ENCODE measurements at places on chromosomes 7 and 10. TPM values are rescaled to one million over a fixed set of nuclear protein-coding genes. Genes with fewer than 3 reads are reported as not detected.

DNA sequence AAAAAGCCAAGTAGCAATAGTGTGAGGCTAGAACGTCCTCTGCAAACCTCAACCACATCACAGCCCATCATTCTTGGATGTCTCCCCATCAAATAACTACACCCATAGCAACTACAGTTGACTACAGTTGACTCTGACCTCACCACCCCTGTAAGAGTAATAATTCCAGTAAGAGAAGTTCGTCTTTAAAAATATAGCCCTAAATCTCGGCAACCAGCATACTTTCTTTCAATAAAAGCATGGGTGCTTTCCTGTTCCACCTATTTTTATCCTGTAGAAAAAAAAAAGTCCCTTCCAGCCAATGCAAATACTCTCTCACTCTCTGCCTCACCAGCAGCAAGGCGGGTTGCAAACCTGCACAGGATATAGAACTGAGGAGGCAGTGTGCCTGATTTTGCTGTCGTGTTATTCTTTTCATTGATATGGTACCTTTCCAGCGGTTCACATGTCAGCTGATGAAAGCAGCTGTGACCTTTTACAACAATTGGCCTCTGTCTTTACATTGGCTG lies 187.5 kb upstream of the NFE2L3 start:
- no peaks in the 10 kb centered on the region for H3K27me3 ChIP-seq
- H3K4me3 ChIP-seq, result no peak overlapping the region
- H3K36me3 ChIP-seq, result no peaks in the 10 kb centered on the region
- H3K4me1 ChIP-seq, result no peaks in the 10 kb centered on the region
- no peak overlapping the region for H3K27ac ChIP-seq

- H3K36me3 ChIP-seq, result no peaks in the 10 kb centered on the region
- H3K4me3 ChIP-seq, result no peak overlapping the region
- H3K4me1 ChIP-seq, result peaks cover 8% of the 10 kb centered on the region
- H3K27ac ChIP-seq, result no peak overlapping the region
- peaks cover 1% of the 10 kb centered on the region for H3K27me3 ChIP-seq
Measured at GRCh38 chr10:61065051-61065450, 121.1 kb upstream of the RHOBTB1 start.

Gene NOLC1
- 71.1 TPM for total RNA-seq

- DNase-seq, result no peak
- no peak overlapping the region for H3K4me3 ChIP-seq
- no peaks in the 10 kb centered on the region for H3K27me3 ChIP-seq
- peaks cover 2% of the 10 kb centered on the region for H3K36me3 ChIP-seq
Measured at GRCh38 chr7:130160023-130160422, 45.2 kb downstream of the TMEM209 start.

DNA sequence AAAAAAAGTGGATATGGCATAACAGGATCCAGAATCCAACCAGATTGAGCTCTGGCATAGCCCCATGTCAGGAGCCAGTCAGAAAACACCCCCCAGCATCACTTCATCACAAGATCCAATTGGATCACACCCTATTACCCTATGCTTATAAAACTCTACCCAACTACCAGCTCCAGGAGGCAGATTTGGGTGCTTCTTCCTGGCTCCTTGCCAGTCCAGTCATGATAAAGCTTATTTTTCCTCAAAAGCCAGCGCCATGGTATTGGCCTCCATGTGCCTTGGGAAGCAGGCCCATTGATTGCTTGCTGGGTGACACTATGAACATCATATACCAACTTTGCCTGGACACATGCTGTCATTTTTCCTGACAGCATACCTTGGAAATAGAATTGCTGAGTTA lies 281.4 kb upstream of the MKLN1 start:
- no peaks in the 10 kb centered on the region for H3K27me3 ChIP-seq
- no peak for DNase-seq
- H3K27ac ChIP-seq, result no peak overlapping the region
- H3K4me3 ChIP-seq, result no peak overlapping the region
- peaks cover 35% of the 10 kb centered on the region for H3K36me3 ChIP-seq
- H3K4me1 ChIP-seq, result peaks cover 32% of the 10 kb centered on the region

DNA sequence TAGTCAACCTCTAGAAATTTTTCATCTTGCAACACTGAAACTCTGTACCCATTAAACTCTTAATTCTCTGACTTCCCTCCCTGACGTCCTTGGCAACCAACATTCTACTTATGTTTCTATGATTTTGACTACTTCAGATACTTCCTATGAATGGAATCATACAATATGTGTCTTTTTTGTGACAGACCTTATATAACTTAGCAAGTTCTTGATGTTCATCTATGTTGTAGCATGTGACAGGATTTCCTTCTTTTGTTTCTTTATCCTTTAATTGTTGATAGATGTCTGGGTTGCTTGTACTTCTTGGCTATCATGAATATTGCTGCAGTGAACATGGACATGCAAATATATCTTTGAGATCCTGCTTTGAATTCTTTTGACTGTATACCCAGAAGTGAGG lies 240.8 kb downstream of the ADK start:
- no peaks in the 10 kb centered on the region for H3K36me3 ChIP-seq
- no peak overlapping the region for H3K4me3 ChIP-seq
- H3K4me1 ChIP-seq, result no peaks in the 10 kb centered on the region
- no peaks in the 10 kb centered on the region for H3K27me3 ChIP-seq

DNA sequence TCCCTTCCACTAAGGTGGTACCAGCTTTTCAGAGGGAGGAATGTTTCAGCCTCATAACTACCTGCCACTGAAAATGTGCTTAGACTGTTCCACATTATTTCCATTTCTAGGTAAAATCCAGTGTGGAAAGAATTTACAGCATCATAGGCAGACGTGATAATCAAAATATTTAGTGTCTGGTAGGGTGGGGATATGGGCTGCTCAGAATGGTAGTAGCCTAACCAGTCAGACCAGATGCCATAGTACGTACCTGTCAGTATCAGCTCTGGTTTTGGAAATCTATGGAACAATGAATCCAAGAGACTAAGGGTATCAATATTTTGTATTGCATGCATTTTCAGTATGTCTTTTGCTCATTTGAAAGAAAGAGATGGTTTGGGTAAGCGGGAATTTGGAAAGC lies 76.8 kb upstream of the APBB1IP start:
- H3K27me3 ChIP-seq, result no peaks in the 10 kb centered on the region
- H3K4me3 ChIP-seq, result no peak overlapping the region
- H3K27ac ChIP-seq, result no peak overlapping the region
- DNase-seq, result no peak
- no peaks in the 10 kb centered on the region for H3K4me1 ChIP-seq
- H3K36me3 ChIP-seq, result no peaks in the 10 kb centered on the region

DNA sequence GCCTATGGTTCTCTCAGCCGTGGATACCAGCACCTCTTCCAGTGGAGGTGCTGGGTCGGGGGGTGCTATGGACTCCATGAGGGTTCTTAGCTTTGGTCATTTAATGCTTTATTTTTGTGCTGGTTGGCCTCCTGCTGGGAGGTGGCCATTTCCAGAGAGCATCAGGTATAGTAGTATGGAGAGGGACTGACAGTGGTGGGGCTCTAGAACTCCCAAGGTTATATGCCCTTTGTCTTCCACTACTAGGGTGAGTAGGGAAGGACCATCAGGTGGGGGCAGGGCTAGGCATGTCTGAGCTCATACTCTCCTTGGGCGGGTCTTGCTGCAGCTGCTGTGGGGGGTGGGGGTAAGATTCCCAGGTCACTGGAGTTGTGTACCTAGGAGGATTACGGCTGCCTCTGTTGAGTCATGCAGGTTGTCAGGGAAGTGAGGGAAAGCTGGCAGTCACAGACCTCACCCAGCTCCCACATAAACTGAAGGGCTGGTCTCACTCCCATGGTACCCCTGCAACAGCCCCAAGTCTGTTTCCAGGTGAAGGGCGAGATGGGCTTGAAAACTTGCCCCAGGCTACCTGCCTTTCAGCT lies 763.2 kb upstream of the LRRTM3 start:
- no peaks in the 10 kb centered on the region for H3K4me1 ChIP-seq
- no peaks in the 10 kb centered on the region for H3K36me3 ChIP-seq
- H3K27ac ChIP-seq, result no peak overlapping the region
- H3K4me3 ChIP-seq, result no peak overlapping the region
- DNase-seq, result no peak

Gene MYL7
- total RNA-seq, result not detected

Gene CYP2E1
- total RNA-seq, result 2.0 TPM

- no peak overlapping the region for H3K27ac ChIP-seq
- no peaks in the 10 kb centered on the region for H3K4me1 ChIP-seq
- DNase-seq, result no peak
- no peaks in the 10 kb centered on the region for H3K27me3 ChIP-seq
Measured at GRCh38 chr10:130024779-130025325, 60.8 kb upstream of the EBF3 start.

Gene TFR2
- total RNA-seq, result not detected

Gene FAM107B
- 3.1 TPM for total RNA-seq

DNA sequence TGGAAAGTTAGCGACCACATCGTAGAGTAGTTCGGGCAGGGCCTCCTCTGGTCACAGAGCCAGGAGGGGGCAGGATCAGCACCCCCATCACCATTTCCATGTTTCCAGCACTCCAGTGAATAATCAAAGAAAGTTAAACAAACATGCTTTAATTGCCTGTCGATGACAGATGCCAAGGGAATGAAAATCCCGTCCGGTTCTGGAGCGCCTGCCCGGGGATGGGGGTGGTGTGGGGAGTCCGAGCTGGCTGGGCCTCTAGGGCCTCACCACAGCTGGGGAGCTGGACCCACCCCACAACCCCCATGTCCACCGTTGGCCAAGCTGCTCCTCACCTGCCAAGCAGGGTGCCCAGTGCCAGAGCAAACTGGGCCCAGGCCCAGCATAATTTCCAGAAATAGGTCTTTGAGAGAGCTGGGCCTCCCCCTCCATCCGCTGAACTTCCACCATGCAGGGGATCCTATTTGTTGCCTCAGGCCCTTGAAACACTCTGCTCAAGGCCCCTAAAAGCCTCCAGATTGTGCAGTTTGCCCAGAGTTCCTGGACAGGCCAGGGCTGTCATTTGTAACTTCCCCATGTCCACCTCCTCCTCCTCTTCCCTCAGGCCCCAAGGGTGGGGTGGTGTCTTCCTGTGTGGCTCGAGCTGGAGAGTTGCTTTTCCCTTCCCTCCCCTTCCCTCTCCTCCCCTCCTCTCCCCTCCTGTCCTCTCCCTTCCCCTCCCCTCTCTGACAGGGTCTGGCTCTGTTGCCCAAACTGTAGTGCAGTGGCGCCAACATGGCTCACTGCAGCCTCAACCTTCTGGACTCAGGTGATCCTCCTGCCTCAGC lies 101.0 kb downstream of the MYL10 start:
- H3K4me1 ChIP-seq, result no peaks in the 10 kb centered on the region
- no peak overlapping the region for H3K4me3 ChIP-seq
- no peak for DNase-seq

DNA sequence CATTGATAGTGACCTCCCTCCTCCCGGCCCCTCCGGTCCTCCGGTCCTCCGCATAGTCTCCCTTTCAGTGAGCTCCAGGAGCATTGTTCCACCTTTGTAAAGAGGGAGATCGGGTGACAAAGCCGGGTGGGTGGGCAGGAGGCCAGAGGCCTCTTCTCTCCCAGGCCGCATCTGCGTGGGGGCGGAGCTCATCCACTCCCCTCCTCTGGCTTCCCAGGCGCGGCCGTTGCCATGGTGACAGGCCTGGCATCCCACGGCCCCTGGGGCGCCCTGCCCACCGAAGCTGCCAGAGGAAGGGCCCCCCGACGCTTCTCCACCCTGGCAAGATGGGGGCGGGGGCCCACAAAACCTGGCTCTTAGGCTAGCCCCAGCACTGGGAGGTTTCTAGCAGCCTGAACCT lies 4.4 kb upstream of the FZD9 start:
- H3K27ac ChIP-seq, result no peak overlapping the region
- DNase-seq, result no peak
- H3K36me3 ChIP-seq, result no peaks in the 10 kb centered on the region
- H3K4me3 ChIP-seq, result no peak overlapping the region
- H3K27me3 ChIP-seq, result no peaks in the 10 kb centered on the region

- H3K4me3 ChIP-seq, result no peak overlapping the region
- no peaks in the 10 kb centered on the region for H3K27me3 ChIP-seq
- H3K27ac ChIP-seq, result no peak overlapping the region
- DNase-seq, result no peak
- H3K4me1 ChIP-seq, result no peaks in the 10 kb centered on the region
Measured at GRCh38 chr10:28790146-28790545, 112.8 kb downstream of the BAMBI start.

GRCh38 chr10:9096288-9096687 lies 1041.8 kb downstream of the GATA3 start:
- no peak for DNase-seq
- H3K4me3 ChIP-seq, result no peak overlapping the region
- H3K36me3 ChIP-seq, result no peaks in the 10 kb centered on the region
- H3K27ac ChIP-seq, result no peak overlapping the region
- no peaks in the 10 kb centered on the region for H3K27me3 ChIP-seq

GRCh38 chr7:42373285-42373684 lies 136.3 kb upstream of the GLI3 start:
- H3K4me1 ChIP-seq, result no peaks in the 10 kb centered on the region
- H3K27me3 ChIP-seq, result no peaks in the 10 kb centered on the region
- DNase-seq, result no peak

GRCh38 chr10:22427890-22428571 lies 82.7 kb downstream of the SPAG6 start:
- H3K27ac ChIP-seq, result no peak overlapping the region
- no peaks in the 10 kb centered on the region for H3K27me3 ChIP-seq
- H3K36me3 ChIP-seq, result no peaks in the 10 kb centered on the region
- H3K4me3 ChIP-seq, result no peak overlapping the region

Gene HTR7
- total RNA-seq, result 1.3 TPM

Gene FASTK
- total RNA-seq, result 121 TPM

Gene PDE6C
- total RNA-seq, result not detected

DNA sequence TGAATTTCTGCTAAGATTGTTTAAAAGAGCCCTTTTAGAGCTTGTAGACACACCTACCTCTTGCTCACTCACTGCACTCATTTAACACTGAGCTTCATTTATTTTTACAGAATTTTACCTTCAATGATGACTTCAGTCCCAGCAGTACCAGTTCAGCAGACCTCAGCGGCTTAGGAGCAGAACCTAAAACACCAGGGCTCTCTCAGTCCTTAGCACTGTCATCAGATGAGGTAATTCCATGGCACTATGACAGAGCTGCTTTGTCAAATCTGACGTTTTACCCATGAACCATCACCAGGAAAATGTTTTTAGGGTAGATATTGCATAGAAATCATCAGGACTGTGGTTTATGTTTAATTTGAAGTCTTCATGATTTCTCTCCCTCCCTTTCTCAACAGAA lies 38.2 kb downstream of the PON1 start:
- no peaks in the 10 kb centered on the region for H3K4me1 ChIP-seq
- no peak overlapping the region for H3K27ac ChIP-seq
- H3K4me3 ChIP-seq, result no peak overlapping the region
- H3K36me3 ChIP-seq, result peaks cover 41% of the 10 kb centered on the region
- H3K27me3 ChIP-seq, result no peaks in the 10 kb centered on the region
- DNase-seq, result no peak

Measured in psoas muscle (tissue), 8 donors.